ENCODE measurements at places on chromosomes 3 and 15.

DNA sequence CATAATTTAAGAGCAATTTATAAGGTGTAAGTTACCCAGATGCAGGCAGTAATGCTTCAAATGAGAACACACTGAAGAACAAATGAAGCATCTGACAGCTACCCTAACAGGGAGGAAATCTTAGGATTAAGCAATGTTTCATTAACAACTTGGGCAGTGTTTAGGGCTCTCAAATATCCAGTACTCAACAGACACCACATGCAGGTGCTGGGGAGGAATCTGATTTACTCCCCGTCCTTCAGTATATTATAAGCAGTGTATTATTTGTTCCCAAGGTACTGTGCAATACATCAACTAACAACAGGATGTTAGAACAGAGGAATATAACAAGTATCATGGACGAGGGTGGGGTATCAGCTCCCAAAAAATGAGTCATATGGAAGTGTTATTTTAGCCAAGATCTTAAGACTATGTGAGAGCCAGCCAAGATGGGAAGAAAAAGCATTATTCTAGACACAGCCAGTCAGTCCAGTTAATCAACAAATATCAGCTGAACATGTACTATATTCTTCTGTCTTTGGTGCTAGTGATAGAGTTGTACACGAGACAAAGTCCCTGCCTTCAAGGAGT lies 20.4 kb downstream of the BTBD1 start:
- DNase-seq = no peak

DNA sequence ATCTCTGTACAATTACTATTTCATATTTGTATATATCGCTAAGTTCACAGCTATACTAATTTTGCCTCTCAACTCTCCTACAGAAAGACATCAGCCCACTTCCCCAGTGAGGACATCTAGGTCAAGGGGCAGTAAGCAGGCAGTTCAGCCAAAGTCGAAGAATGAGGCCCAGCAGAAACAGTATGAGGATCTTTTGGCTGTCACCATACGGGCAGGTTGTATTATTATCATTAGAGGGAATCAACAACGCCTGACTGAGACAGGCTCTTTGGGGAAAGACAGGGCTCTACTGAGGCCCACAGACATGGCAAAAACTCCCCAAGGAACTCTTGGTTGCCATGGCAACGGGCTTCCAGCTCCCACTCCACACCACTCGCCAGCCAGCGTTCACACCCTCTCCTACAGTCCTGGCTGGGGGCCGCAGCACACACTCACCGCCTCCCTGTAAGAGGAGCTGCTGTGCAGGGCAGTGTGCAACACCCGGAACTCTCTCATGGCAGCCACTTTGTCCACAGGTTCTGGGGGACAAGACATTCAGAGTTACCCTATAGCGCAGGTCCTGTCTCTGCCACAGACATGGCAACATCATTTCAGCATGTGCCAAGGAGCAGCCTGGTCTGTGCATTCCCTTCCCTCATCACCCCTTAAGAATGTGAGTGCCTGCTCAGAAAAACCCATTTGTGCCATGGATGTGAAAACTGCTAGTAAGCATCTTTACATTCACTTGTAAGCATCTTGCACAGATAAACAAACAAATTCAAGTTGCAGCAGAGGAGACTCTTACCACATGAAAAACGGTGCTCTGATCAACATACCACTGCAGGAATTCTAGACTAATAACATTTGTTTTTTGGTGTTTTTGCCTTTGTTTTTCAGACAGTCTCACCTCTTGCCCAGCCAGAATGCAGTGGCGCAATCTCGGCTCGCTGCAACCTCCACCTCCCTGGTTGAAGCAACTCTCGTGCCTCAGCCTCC lies 8.8 kb downstream of the UBL7 start:
- no peak for DNase-seq

GRCh38 chr15:59762558-59762957 lies 73.4 kb upstream of the BNIP2 start:
- DNase-seq = no peak

DNA sequence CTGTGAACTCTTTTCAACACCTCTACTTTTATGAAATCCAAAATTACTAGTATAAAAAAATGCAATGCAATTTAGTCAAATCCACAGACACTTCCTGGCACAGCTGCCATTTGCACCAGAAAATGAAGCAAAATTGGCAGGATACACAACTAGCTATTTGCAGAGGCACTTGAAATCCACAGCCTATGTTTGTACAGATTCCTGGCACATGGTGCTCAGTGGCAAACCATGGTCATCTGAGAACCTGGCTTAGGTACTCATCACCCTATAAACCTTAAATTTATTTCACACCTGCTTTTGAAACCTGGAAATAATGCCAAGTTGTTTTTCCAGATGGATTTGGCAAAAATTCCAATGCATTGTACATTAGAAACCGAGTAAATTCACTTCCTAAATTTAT lies 20.2 kb upstream of the PPM1L start:
- no peak for DNase-seq

GRCh38 chr3:179948740-179949139 lies 88.0 kb downstream of the PEX5L start:
- no peak for DNase-seq

- DNase-seq = no peak
Observed at GRCh38 chr3:58189691-58190090, 21.1 kb downstream of the DNASE1L3 start.

DNA sequence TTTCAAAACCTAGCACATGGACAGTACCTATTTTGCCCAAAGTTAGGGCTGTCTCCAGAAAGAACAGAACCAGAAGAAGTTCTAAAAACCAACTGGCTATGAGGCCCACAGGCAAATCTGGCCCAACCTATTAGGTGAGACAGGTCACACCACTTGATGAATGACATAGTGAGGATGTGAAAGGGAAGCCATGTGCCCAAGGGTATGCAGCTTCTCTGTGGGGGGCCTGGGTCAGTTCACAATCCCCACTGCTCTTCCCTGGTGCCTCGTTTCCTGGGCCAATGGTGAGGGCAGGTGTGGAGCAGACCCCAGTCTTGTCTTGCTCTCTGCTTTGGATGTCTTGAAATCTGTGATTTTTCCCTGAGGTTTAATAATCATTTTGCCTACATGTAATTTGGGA lies 8.9 kb downstream of the INSYN1 start:
- no peak for DNase-seq

DNA sequence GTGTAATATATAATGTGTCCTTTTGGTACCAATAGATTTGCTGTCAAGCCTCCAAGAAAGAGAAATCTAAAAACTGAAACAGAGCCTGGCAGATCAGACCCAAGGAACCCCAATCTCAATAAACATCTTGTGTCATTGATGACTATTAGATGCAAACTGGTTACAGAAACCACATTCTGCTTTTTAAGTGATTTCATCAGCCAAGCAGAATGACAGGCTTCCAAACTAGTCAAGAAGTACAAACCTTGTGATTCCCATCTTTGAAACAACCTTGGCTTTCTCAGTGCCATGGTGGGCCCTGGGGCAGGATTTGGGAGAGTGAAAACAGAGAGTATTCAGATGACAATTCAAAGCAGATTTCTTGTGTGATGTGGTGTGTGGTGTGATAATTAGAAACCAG lies 45.6 kb upstream of the STRIT1 start:
- DNase-seq = no peak

DNA sequence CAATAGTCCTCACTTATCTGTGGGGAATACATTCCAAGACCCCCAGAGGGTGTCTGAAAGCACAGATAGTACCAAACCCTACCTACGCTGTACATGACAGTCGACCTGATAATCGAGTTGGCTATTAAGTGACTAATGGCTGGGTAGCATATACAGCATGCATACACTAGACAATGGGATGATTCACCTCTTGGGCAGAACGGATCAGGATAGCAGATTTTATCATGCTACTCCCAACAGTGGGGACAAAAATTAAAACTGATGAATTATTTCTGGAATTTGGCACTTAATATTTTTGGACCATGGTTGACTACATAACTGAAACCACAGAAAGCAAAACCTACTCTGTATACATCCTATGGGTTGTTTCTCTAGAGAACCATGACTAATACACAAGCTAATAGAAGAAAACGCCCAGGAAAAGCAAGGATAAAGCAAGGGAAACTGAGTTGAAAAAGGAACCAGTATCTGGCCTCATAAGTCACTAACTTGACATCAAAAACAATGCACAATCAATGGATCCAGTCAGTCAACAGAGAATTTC lies 15.5 kb downstream of the ATG3 start:
- DNase-seq = no peak

DNA sequence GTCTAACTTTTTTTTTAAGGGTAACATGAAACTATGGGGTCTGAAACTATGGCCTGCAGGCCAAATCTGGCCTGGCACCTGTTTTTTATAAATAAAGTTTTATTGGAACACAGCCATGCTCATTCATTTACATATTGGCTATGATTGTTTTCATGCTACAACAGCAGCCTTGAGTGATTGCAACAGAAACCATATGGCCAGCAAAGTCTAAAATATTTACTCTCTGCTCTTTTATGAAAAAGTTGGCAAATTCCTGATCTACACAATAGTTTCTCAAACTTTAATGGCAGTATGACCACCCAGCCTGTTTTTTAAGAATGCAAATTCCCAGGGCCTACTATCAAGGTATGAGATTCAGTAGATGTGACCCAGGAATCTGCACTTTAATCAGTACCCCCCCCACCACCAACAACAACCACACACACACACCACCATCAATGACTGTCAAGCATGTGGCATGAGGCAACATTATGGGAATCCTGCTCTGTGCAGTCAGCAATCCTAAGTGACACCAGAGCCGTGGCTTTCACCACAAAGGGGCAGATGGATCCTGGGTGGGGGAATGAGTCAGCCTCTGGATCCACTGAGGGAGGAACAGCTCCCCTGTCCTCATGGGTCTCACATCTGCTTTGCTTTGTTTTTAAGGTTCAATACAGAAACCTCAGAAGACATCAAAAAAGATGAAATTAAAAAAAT lies 142.8 kb downstream of the NTRK3 start:
- no peak for DNase-seq

GRCh38 chr15:57321485-57321884 lies 54.8 kb upstream of the CGNL1 start:
- DNase-seq = no peak
